Effector memory CD4-positive, alpha-beta T cell (primary cell): ENCODE measurements at places on chromosomes 5 and 9.

GRCh38 chr5:131536211-131536826 lies 98.7 kb downstream of the RAPGEF6 start:
- no peak for DNase-seq

- DNase-seq = no peak
These were observed 1.9 kb downstream of the LRRC19 start for GRCh38 chr9:27003426-27004077.

DNA sequence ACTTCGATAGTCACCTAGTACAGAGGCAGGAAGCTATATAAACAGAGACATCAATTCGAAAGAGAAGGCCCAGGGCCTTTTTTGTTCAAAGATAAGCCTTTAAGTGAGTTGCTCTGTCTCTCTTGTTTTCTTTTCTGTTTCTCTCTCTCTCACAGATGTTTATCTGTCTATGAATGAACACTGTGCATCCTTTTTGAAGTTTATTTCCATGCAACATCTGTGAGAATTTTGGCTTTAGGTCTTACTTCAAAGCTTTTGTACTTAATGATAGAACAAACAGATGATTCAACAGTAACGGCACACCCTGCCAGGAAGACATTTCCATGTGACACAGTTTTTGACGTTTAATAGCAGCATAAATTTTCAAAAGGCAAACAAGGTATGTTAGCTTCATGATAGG lies 1413.1 kb upstream of the CDH6 start:
- DNase-seq = no peak

DNA sequence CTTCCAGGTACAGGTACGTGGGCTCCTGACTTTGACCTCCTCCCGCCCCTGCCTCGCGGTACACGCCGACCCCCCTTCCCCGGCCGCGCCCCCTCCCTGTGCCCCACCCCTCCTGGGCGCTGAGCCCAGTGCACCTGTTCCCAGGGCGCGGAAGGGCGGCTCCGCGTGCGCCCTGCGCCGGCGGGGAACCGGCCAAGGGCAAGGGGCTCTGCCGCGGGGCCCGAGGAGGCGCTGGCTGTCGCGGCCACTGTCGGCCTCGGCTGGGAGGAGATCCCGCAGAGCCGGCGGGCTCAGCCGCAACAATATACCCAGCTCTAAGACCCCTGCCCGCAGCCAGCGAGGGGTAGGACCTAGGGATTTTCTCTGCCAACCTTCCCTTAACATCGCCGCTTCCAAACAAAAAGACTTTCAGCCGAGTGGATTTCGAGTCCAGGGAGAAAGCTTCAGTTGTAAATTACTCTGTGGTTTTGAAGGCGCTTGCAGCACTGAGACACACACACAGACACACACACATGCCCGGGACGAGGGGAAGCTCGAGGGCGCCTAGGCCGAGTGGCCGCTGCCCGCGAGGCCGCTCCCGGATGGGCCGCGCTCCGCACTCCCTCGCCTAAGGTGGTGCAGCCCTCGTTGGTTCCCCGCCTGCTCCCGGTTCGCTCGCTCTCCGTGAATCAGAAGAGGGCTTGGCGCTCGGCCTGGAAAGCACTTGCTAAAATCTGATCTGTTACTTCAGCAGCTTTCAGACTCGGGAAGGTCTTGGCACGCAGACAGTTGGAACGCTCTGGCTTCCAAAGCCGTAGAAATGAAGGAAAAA lies 1.2 kb downstream of the FGF18 start:
- no peak for DNase-seq
